Stimulated activated CD4-positive, alpha-beta T cell treated with anti-CD3 and anti-CD28 coated beads, Interleukin-1b, Interleukin-23, amount 100 ng/mL, for 1 hour (primary cell): ENCODE measurements at places on chromosomes 1 and 21.

- no peak for DNase-seq
These were observed 2.7 kb upstream of the OR10J4 start for GRCh38 chr1:159429074-159429861.

- DNase-seq = no peak
These were observed 49.4 kb upstream of the DESI2 start for GRCh38 chr1:244603498-244603897.

- no peak for DNase-seq
These were observed 8.9 kb upstream of the ZRANB2 start for GRCh38 chr1:71089536-71090270.

DNA sequence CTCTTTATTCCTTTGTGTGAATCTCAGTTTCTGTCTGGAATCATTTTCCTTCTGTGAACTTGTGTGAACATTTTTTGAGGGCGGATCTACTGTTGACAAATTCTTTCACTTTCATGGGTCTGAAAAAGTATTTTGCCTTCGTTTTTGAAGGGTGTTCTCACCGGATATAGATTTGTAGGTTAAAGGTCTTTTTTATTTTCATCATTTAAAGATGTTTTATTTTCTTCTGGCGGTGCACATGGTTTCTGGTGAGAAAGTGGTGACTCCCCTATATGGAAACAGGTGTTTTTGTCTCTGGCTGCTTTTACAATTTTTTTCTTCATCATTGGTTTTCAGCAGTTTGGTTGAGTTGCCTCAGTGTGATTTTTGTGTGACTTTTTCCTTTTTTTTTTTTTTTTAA lies 94.9 kb downstream of the DYRK1A start:
- DNase-seq = no peak

DNA sequence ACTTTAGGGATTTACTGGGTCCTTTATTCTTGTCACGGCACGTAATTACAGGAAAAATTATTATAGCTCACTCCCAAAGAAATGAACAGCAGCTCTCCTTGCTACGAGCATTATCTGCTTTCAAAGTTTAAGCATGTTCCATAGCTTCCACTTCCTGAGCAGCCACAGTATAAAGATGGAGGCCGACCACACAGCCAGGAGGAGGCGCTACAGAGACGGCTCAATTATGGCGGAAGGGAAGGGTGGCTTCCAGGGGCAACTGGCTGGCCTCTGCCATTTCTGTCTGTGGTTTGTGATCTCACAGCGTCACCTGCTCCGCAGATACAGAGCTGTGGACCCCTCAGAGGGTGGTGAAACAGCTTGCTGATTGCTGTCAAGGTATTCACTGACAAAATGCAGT lies 212.3 kb upstream of the GREM2 start:
- no peak for DNase-seq

- no peak for DNase-seq
These were observed 69.3 kb upstream of the WARS2 start for GRCh38 chr1:119209596-119210295.

- no peak for DNase-seq
These were observed 1587.3 kb downstream of the NCAM2 start for GRCh38 chr21:22585558-22585957.

DNA sequence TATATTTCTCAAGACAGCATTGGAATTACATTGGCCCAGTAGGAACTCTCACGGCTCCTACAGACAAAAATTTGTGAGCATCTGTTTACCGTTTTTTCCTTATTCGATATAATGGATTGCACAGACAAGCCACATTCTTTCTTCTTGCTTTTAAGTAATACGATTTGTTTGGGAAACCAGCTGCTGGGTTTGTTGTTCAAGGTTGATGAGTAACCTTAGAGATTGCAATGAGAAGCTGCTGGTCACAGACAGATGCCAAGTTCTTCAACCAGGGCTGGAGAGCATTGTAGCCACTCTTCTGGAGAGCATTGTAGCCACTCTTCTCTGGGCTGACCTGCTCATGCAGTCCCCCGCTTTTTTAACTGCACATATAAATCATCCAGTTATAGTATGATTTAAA lies 1.4 kb upstream of the MIA3 start:
- DNase-seq = no peak

DNA sequence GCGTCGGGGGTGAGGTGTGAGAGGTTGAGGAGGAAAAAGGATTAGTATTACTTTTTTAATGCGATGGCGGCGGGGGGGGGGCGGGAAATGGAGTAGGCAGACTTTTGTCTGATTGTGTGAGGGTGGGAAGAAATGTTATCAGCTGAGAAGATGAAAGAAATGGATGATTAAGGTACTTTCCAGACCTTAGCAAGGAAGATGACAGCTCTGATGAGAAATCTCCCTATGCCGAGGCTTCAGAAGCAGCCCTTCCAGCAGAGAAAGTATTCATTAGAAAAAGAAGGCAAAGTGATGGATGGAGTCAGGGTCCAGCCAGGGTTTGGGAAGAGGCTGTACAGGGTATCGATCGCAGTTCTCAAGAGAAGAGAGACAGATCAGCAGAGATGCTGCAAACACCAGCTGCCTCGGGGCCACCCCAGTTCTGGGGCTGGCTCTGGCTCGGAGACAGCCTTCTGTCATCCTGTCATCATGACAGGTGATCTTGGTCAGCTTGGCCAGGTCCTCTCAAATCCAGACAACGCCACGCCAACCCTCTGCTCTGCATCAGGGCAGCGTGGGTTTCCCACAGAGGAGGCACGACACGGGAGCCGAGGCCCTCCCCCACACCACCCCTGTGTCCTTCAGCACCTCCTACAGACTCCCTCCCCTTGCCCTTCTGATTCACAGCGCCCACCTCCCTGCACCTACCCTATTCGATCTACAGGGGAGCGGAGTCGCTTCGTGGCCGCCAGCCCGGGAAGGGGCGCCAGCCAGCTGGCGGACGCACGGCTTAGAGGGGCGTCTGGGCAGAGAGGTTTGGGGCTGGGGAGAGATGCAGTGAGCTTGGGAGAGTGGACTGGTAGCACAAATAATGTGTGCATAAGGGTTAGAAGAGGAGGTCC lies 674 bp upstream of the ATXN7L2 start:
- DNase-seq = no peak

- no peak for DNase-seq
These were observed 43.9 kb downstream of the FH start for GRCh38 chr1:241475671-241476070.

DNA sequence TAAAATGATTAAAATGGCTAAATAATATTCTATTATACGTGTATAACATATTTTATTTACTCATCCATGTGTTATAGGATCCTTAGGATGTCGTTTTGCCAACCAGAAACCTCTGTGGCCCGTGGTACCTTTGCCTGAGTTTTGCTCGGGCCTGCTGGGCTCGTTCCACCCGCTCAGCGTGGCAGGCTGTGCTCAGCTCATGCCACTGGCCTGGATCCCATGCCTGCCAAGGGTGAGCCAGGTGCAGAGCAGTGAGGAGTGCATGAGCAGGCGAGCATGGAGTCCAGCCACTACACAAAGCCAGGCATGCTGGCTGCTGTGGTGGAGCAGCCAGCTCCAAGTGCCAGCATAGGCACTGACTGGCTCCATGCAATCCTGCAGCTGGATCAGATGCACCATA lies 417.2 kb downstream of the TTLL7 start:
- no peak for DNase-seq

GRCh38 chr1:219500327-219500897 lies 112.5 kb downstream of the ZC3H11B start:
- no peak for DNase-seq

DNA sequence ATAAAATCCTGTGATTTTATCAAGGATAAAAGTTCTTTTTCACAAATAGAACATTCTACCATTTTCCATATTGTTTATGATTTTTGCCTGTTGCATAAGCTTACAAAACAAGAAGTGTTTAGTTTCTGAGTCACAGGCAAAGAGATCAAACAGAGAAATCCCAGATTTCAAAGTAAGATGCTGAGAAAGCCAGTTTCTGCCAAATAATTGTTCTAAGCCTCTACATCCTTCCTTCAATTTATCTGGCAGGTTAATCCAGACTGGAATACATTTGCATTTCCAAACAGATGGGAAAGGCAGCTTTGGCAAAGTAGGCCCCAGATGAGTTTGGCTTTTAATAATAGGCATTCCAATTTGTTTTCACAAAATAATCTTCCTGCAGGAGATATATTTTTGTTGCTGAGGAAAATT lies 2.5 kb downstream of the SLC1A7 start:
- DNase-seq = no peak

DNA sequence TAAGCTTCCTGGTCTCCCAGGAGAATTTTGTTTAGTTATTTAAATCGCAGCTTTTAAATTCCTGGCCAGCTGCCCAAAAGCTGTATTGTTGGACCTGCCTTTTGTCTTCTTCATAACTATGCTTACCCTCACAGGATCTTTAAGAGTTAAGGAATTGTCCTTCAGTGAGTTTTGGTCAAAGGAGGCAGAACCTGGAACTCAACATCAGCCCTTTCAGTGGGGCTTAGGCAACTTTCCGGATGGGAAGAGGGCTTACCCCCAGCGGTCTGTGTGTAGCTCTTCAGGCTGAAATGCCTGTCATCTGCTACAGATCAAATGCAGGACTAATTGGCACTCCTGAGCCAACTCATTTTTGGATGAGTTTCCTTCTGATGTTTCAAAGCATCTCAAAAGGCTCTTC lies 402.6 kb downstream of the SIPA1L2 start:
- no peak for DNase-seq

GRCh38 chr1:10625076-10625475 lies 150.3 kb downstream of the PEX14 start:
- no peak for DNase-seq

DNA sequence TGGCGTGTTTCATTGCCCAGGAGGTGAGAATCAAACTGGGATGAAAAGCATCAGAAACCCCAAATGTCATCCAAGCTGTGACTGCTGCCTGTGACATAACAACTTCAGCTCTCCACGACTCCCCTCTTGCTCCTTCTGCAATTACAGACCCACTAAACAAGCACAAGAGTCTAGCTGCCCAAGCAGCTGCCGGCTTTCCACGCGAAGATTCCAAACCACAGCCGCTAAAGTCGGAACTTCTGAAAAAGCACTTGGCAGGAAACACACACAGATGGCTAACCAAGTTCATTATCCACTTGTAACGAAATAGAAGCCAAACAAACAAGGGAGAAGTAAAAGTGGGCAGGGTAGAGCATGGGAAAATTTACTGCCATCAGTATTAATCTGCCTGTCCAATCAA lies 198.1 kb downstream of the SLC35F3 start:
- DNase-seq = no peak

DNA sequence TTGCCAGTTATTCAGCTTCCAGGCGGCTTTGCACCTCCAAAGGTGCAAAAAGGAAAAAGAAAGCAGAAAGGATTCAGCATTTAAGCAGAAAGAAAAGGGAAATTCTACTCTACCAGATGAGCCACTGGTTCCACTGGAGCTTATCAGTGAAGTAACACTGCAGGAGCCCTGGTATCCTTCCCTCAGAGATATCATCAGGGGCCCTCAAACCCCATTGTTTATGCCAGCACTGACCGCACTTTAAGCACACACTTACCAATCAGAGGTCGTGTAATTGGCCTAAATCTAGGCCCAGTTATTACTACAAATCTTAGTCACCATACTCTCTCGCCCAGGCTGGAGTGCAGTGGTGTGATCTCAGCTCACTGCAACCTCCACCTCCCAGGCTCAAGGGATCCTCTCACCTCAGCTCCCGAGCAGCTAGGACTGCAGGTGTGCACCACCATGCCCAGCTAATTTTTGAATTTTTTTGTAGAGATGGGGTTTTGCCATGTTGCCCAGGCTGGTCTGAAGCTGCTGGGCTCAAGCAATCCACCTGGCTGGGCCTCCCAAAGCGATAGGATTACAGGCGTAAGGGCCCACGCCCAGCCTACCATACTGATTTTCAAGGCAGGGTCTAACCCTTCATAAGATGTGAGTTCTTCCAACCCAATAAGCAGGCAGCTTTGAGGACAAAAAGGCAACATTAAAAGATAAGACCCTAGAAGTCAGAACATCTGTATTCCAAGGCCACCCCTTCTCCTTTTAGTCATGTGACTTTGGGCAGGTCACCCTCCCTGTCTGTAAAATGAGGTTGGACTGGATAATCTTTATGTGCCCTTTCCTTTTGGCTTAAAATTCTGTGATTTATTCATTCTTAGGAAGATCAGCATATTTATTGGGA lies 125.3 kb downstream of the SYT2 start:
- DNase-seq = no peak

GRCh38 chr1:199678771-199679170 lies 348.7 kb upstream of the NR5A2 start:
- DNase-seq = no peak

DNA sequence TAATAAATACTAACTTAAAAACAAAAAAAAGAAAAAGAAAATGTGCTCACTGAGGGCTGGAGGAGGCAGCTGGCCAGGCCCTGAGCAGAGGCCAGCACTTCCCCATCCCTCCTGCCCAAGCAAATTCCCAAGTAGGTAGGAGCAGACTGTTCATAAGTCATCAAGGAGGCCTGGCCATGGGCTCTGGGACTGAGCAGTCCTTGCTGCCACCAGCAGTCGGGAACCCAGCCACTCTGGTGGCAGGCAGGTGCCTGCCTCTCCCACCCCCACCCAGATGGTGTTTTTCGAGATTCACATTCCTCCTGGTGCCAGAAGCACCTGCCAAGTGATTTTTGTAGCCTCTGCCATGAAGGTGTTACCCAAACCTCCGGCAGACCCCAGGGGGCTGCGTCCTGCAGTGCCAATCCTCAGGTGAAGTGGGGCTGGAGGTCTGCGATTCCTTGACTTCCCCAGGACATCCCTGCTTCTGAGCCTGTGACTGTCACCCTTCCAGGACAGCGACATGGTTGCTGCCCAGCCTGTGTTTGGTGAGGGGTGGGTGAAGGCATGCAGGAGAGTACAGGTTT lies 204.2 kb upstream of the TMEM51 start:
- no peak for DNase-seq

DNA sequence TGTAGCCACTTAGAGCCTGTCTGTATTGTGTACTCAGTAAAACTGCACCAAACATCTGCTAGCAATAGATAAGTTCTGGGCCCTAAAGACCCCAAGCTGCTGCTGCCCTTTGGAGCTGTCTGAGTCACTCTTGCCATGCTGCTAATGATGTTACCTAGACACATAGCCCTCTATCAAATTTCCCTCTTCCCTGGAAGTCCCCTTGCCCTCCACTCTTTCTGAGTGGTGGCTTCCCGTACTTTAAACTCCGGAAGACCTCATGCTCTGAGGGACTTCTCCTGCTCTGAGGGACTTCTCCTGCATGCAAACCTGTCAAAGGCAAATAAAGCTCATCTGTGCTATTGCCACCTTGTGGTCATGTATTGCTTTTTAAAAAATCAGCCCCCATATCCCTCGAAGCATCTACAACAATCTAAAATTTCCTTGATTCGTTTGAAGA lies 34.0 kb downstream of the FH start:
- DNase-seq = no peak

GRCh38 chr1:25026730-25027450 lies 96.8 kb upstream of the RUNX3 start:
- no peak for DNase-seq

- DNase-seq = no peak
These were observed 44.1 kb downstream of the RASSF5 start for GRCh38 chr1:206551296-206551985.

GRCh38 chr1:245552331-245552730 lies 397.5 kb downstream of the KIF26B start:
- DNase-seq = no peak

DNA sequence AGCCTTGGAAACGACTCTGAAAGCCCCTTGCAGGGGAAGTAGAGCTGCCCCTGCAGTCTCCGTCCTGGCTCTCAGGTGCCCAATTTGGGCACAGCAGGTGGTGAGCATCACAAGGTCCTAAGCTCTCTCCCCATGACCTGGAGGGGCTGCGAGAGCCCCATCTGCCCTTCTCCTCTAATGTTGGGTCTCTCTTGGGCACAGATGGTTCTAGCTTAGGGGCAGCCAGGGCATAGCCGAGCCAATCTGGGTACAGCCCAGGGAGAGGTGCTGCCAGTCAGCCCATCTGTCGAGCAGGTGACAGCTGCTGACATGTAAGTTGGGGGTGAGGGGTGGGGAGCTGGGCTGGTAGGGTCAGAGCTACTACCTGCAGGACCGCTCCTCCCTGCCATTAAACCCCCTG lies 50.7 kb downstream of the SYT2 start:
- DNase-seq = no peak
